ENCODE measurements at places on chromosomes 11 and 22. TPM values are rescaled to one million over a fixed set of nuclear protein-coding genes. Genes with fewer than 3 reads are reported as not detected.

NRGN gene
- 5.7 TPM for total RNA-seq

OSM gene
- total RNA-seq = not detected

PKDREJ gene
- not detected for total RNA-seq

NCF4 gene
- not detected for total RNA-seq

PLAAT4 gene
- 15.2 TPM for total RNA-seq

KLHL35 gene
- 10.9 TPM for total RNA-seq

MS4A1 gene
- 0.59 TPM for total RNA-seq

SCGB2A2 gene
- not detected for total RNA-seq

DNA sequence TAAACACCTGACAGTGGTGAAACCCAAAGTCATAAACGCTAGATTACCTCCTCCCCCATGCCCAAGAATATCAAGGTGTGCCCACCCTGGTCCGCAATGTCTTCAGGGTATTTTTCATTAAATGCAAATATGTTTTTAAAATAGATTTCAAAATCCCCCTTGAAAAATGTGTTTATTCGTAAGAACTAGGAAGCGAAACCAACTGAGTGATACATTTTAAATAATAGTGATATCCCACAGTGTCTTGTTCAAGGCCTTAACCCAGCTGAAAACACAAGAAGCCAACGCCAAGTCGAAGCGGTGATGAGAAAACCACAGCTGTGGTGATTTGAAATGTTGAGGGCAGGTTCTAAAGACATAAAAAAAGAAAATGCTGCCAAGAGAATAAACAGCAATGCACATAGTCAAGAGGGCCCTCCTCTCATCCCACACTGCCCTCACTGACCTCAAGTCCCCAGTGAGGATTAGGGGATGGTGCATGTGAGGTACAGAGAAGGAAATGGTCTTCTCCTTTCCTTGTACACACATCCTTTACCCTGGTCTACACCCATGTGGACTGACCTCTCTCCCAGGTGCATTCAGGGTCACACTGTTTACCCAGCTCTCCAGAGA is 25.5 kb downstream of the KCNJ1 start:
- no peak for DNase-seq

DNA sequence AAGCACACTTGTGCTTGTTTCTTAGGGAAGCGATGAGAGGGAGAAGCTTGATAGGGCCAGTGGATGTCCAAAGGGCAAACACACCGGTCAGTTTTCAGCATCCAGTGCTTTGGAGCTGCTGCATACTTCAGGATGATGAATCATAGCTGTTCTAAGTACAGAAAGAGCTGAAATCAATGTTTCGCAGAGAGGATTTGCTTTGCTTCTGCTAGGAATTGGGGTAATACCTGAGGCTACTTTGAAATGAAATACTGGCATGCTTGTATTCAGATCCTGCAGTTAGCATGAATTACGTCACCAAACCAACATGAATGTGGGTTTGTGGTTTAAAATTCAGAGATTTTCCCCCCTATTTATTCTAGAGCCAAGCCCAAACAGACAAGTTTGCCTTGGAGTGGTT is 41.7 kb upstream of the SC5D start:
- DNase-seq = no peak

GRCh38 chr22:23708270-23708669 is 17.5 kb downstream of the RGL4 start:
- no peak for DNase-seq

- no peak for DNase-seq
Measured at GRCh38 chr11:76660533-76661305, 9.8 kb downstream of the LRRC32 start.

DNA sequence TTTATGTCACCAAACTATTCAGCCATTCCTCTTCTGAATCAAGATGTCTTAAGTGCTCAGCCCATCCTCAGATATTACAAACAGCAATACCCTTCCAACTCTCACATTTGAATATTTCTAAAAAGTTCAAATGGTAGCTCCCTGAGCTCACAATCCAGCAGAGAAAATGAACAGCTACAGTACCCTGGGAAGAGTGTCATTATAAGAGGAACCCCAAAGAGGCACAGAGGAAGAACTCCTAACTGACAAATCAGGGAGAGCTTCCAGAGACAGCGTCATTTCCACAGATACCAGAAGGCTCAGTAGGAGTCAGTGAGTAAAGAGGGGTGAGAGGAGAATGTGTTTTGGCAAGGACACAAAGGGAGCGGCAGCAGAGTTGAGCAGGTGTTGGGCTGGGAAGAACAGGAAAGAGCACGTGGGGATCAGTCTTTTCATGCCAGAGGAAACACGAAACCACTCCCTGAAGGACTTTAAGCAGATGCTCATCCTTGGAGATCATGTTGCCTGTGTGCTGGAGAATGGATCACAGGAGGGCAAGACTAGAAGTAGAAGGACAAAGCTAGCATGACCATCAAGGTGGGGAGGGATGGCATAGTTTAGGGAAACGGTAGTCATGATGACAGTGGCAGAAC is 4.3 kb downstream of the CLTCL1 start:
- DNase-seq = no peak

- no peak for DNase-seq
Measured at GRCh38 chr11:34002420-34002819, 49.1 kb upstream of the CAPRIN1 start.

DNA sequence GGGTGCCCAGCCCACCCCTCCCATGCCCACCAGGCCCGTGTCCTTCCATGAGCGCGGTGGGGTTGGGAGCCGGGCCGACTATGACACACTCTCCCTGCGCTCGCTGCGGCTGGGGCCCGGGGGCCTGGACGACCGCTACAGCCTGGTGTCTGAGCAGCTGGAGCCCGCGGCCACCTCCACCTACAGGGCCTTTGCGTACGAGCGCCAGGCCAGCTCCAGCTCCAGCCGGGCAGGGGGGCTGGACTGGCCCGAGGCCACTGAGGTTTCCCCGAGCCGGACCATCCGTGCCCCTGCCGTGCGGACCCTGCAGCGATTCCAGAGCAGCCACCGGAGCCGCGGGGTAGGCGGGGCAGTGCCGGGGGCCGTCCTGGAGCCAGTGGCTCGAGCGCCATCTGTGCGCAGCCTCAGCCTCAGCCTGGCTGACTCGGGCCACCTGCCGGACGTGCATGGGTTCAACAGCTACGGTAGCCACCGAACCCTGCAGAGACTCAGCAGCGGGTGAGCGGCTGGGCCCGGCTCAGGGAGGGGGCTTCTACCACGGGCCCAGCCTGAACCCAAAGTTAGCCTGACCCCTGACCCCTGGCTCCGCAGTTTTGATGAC is 3.0 kb downstream of the PKP3 start:
- DNase-seq = no peak

GRCh38 chr11:119529063-119529845 is 106.3 kb upstream of the THY1 start:
- no peak for DNase-seq

DNA sequence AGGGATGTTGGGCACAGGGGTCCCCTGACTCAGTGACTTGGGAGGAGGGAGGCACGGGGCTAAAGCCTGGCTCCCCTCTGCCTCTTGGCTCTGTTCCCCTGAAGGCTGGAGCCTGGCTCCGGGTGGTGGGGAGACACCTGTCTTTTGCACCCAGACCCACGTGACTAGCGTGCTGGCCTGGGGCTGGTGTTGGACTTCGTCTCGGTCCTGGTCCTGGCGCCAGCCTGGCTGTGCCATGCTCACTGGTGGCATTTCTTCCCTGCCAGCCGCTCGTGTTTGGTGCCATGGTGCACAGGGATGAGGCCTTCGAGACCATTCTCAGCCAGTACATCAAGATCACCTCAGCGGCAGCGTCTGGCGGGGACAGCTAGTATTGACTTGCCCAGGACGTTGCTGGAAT is 56.7 kb downstream of the GRAMD4 start:
- no peak for DNase-seq

GRCh38 chr11:62905927-62906531 is 15.1 kb downstream of the CHRM1 start:
- peak; percentile 73 for DNase-seq

DNA sequence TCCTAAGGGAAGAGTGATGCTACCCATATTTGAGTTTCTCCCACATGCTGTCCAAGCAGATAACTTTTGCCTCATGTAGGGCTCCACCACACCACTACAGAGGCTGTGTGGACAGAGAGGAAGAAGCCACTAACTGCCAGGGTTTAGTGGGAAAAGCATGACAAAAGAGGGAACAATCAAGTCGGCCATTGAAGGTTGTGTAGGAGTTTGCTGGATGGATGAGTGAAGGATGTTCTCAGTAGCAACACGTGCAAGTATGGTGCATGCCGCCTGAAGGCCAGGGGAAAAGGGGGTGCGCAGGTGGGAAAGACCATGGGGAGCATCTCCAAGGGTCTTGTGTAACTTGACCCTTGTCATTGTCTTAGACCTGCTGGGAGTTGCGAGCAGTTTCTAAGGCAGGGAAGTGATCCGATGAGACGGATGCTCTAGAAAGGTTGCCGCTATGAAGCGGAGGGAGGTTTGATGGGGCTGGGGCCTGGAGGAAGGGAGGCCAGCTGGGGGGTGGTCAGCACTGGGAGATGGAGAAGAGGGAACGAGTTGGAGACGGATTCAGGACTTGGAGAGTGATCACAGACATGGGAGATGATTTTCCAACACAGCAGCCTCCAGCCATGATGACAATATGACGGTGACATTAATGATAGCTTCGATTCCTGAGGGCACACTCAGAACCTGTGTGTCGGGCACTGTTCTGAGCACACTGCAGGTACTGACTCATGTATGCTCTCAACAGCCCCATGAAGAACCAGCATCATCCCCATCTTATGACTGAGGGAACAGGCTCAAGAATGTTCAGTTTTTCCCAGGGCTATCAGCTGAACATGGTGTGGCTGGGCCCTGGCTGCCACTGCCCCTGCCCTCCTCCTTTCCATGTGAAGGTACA is 53.7 kb downstream of the CD6 start:
- no peak for DNase-seq

DNA sequence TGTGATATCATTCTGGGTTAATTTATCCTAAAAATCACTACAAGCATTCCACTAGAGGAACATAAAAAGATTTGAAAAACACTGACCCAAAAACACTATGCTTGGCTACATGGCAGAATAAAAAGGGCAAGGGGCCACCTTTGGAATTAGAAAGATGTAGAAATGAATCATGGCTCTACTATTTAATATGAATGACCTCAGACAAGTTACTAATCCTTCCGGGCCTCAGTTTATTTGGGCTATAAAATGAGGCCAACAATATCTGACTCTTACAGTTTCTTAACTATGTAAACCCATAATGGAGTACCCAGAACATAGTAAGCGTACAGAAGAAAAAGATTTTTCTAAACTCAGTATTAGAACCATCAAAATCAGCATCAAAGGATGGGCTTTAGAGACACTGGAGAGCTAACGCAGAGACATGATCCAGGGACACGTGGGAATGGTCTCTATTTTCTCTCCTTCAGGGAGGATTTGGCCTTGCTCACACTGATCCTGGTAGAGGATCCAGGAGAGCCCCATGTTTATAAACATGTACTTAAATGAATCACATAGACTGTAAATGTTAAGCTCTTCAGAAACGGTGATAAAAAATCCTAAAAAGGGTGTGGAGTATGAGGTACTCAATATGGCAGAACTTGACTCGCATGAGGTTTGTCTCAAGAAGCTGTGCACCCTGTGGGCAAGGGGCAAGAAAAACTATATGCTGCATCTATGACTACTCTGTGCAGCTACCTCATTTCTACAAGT is 288.4 kb upstream of the PITPNB start:
- DNase-seq = no peak

- DNase-seq = no peak
Measured at GRCh38 chr11:3954448-3955298, 99.2 kb downstream of the STIM1 start.

- no peak for DNase-seq
Measured at GRCh38 chr11:63611395-63611747, 2.9 kb downstream of the PLAAT3 start.

GRCh38 chr11:19032990-19033389 is 27.5 kb downstream of the MRGPRX2 start:
- DNase-seq = no peak

DNA sequence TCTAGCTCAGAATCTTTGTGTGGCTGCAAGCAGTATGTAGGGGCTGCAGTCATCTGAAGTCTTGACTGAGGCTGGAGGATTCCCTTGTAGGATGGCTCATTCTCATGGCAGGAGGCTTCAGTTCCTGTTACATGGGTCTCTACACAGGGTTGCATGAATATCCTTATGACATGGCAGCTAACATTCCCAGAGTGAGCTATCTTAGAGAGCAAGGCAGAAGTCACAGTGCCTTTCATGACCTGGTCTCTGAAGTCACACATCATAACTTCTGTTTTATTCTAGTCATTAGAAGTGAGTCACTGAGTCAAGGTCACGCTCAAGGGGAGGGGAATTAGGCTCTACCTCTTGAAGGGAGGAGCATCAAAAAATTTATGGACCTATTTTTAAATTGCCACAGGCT is 10.3 kb upstream of the SPON1 start:
- no peak for DNase-seq
